ENCODE measurements at places on chromosomes 5 and 9.

DNA sequence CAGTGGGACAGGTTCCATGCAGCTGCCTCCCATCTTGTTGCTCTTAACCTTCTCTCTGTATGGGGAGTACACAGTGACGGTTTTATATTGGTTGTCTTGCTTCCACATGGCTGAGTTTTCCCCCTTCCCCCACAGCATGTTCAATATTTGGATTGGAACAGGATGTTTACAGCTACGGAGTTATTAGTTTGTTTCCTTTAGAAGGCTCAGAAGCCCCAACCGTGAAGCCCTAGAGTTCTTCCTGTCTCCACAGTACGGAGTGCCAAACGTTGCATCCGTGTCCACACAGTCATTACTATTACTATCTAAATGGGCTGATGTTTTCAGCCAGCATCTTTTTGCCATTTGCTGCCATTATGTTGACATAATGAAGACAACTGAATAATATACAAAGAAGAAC lies 277.5 kb downstream of the MARCHF11 start:
- DNase-seq = no peak

- no peak for DNase-seq
Measured at GRCh38 chr5:39405083-39405843, 19.5 kb downstream of the DAB2 start.

GRCh38 chr5:150297236-150297890 lies 5.3 kb downstream of the ARSI start:
- no peak for DNase-seq

- DNase-seq = no peak
Measured at GRCh38 chr9:134838651-134839454, 41.8 kb upstream of the FCN2 start.

- DNase-seq = no peak
Measured at GRCh38 chr5:124126504-124127217, 614.7 kb downstream of the CSNK1G3 start.

DNA sequence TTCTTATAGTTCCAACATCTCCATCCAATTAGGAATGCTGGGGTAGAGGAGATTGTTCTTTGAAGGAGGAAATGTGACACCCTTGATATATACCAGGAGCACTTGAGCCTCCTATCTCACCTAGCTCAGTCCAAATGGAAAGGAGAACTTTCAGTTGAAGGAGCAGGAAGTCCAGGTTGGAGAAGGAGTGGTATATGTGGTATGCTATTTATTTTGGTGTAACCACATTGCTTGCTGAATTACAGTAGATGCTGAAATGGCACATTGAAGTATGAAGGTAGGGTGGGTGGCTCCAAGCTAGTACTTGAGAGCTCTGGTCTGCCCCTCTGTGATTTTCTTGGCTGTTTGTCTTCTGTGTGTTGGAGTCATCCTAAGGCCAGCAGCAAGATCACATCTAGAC lies 6.1 kb downstream of the CSNK1G3 start:
- DNase-seq = no peak

GRCh38 chr5:15803280-15803679 lies 303.3 kb downstream of the FBXL7 start:
- no peak for DNase-seq

DNA sequence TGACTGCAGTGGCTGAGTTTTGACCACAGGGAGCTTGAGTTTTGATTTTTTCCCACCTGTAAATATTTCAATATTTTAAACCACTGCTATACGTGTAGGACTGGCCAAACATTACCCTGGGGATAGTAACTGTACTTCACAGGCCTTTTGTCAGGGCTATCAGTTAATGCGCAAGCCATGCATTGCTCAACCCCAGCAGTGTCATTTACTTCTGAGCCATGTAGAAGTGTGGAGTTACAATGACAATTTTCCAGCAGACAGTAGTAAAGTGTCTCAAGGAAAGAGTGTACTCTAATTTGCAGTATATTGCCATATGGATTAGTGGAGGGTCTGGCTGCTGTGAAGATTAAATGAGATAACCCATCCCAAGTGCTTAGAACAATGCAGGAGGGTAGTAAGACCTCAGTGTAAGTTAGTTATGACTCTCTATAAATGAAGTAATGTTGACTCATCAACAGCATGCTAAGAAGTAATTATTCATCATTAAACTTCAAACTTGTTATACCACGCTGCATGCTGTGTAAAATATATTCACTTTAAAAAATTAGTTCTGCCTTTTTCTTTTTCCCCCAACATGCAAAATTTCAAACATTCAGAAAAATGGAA lies 489.2 kb downstream of the KDM4C start:
- no peak for DNase-seq

DNA sequence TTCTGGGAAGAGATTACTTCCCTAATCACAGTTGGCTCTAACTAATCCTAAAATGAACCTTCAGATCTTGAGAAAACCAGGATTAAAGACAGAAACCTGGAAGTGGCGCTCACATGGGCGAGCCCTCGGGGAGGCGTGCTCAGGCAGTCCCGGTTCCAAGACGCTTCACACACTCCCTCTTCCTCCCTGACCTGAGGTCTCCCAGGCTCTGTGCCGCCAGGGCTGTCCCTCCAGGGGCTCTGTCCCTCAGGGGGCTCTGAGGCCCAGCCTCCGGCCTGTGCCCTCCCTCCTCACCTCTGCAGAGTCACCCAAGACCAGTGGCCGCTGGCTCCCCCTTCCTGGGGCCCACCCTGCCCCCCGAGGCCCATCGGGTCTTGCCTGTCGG lies 10.2 kb downstream of the SLC9A3 start:
- DNase-seq = no peak

- no peak for DNase-seq
Measured at GRCh38 chr9:75869236-75869635, 21.2 kb upstream of the PCSK5 start.

DNA sequence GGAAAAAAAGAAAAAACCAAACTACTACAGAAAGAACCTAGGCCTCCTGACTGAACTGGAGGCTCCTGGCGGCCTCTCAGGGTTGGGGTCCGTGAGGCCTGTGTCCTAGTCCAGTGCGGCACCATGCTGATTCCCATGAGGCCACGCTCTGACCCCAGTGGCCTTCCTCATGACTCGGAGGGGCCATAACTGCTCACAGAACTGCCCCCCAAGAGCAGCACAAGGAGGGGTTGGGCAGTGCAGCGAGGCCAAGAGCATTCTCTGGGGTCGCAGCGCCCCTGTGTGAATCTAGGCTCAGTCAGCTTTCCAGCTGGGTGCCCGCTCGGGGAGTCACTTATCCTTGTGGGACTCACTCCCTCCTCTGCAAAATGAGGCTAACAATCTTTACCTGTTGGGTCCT lies 79.3 kb upstream of the FBXW11 start:
- no peak for DNase-seq

GRCh38 chr9:37905776-37906175 lies 1.8 kb upstream of the SLC25A51 start:
- DNase-seq = no peak

- DNase-seq = no peak
Measured at GRCh38 chr5:145365464-145365863, 469.7 kb downstream of the PRELID2 start.

GRCh38 chr9:110101531-110102161 lies 106.3 kb downstream of the C9orf152 start:
- DNase-seq = no peak

DNA sequence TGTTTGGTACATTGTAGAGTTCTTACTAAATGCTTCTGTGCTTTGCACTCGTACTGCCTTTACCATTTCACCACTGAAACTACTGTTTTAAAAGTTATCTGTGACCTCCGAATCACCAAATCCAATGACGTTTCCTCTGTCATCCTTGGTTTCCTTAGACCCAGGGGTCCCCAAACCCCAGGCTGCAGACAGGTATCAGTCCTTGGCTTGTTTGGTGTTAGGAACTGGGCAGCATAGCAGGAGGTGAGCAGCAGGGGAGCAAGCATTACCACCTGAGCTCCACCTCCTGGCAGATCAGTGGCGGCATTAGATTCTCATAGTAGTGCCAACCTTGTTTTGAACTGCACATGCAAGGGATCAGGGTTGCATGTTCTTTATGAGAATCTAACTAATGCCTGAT lies 26.8 kb upstream of the APC start:
- no peak for DNase-seq

DNA sequence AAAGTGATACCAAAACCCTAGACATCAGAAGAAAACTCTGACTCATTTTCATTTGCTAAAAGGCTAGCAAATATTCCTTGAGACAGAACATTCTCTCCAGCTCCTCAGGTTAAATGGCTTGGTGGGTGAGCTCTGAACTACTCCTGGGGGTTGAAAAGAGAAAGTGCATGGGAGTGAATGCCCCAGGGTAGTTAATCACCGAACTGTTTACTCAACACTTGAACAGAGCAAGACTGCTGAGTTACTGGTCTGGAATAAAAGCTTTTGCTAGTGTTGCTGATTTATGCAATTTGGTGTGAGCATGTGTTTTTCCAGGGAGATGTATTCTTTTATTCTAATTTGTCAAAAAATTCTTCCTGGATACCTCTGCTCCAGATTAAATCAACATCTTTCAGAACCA lies 88.3 kb upstream of the PRDM9 start:
- DNase-seq = no peak

- no peak for DNase-seq
Measured at GRCh38 chr9:93598647-93599241, 22.4 kb downstream of the PHF2 start.

GRCh38 chr5:60207040-60207439 lies 313.5 kb upstream of the PDE4D start:
- DNase-seq = no peak

DNA sequence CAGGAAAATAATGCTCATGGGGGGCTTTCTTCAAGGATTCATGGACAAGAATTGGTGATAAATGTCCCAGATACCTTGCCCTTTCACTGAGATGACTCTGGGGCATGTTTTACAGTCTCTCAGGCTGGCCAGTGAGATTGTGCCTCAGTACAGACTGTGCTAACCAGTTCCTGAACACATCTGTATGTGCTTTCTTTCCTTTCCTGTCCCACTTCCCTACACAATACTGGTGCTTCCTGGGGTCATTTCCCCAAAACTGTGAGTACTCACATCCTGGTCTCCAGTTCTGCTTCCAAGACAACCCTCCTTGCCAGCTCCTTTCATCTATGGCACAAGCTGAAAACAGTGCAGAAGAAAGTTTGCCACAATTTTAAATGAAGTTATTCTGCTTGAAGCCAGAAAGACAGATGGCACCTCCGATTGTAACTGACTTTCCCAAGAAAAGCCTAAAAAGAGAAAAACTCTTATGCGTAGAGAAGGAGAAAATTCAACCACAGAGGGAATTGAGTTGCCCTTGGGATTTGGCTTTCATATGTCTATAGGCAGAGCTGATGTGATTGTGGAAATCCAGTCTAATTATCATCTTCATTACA lies 134.7 kb downstream of the DRD1 start:
- DNase-seq = no peak
